Osteoblast (primary cell): ENCODE measurements at places on chromosomes 3 and 15.

GRCh38 chr15:31235311-31236183 is 91.1 kb upstream of the KLF13 start:
- DNase-seq: no peak

- no peak for DNase-seq
Observed at GRCh38 chr15:29825227-29825626, 3.0 kb upstream of the TJP1 start.

DNA sequence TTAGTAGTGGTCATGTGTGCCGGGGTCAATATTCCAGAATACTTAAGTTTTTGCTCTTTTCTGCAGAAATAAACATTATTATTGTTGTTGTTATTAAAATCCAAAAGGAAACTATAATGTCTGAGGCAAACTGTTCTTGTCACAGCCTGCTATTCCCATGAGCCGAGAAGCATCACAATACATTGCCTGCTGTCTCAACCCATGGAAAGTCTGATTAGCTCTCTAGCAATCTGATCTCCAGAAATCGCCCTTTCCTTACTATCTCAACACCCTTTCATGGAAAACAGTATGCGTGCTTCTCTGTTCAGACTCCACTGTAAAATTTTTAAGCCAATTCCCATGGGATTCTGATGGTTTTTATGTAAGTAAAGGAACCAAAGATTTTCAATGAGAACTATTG is 811.0 kb downstream of the TUSC7 start:
- DNase-seq: no peak

- DNase-seq: no peak
Observed at GRCh38 chr3:37499061-37499785, 324.8 kb upstream of the LRRFIP2 start.

- DNase-seq: no peak
Observed at GRCh38 chr3:113259196-113259595, 47.8 kb downstream of the BOC start.

DNA sequence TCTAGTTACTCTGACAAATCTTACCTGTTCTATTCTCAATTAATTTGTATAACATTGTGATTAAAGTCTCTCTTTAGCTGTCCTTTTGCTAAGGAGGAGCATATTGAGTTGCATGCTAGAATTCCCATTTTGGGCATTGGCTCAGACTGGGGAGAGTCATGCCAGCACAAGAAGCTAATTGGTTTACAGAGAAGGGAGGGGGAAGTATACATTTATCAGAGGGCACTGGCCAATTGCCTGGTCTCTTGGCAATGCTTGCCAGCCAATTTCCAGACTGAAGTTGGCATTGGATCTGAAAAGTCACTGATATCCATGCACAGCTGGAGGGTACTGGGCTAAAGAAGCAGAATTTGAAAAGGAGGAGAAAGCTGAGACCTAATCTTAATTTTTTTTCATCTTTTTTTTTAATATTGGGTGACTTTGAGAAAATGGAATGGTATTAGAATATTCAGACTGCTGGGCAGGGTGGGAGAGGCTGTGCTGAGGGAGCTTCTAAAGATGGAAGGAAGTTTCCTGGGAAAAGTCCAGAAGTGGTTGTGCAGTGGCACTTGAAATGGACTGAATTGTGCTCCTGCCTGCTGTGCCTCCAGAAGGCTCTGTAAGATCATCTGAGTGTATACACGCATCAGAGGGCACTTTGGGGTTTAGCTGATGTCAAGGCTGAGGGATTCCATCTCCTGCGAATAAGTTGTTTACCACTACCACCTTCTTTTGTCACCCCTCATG is 365.2 kb upstream of the DPH6 start:
- no peak for DNase-seq

- DNase-seq: no peak
Observed at GRCh38 chr15:92707880-92708551, 52.4 kb upstream of the FAM174B start.

- no peak for DNase-seq
Observed at GRCh38 chr3:55305696-55306485, 181.2 kb downstream of the WNT5A start.

DNA sequence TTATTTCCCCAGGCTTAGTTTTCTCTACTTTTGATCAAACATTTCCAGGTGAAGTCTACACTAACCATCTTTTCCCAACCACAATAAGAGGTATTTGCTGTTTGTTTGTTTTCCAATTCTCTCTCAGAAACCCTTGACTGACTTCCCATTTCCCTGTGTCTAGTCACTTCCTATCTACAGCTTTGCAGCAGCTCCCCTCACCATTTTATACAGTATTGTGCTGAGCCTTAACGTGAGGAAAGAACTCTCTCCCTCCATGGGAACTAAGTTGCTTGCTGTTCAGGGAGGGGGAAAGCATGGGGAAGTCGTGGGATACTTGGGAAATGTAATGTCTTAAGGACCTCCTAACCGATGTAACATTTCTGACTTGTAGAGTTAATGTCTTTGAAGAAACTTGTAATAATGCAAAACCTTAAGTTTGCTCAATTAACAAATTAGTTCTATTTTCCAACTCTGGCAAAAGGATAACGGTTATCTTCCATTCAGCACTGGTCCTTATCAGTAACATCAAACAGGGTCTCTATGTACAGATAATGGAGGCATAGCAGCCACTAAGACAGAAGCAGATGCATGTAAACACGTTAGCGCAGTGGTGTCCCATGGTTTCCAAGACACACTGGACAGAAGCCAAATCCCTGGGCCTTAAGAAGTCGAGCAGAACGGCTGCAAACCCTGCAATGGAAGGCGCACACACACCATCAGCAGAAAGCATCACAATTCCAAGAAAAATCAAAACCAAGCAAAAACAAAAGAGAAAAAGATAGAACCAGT is 39.7 kb downstream of the NPTN start:
- no peak for DNase-seq

DNA sequence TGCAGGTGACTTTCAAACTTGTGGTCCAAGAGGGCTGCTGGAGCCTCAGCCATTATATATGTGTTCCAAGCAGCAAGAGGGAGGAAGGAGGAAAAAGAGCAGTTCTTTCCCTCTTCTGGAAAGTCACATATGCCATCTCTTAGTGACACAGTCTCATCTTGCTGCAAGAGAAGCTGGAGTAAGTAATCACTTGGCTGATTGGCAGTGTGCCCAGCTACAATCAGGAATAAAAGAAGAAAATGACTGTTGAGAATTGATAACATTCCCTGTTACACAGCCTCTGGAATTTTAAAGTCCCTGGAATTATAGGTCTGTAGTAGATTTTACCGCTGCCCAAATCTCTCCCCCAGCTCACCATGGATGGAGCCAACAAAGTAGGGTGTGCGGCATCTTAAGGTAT is 31.4 kb upstream of the LYZL4 start:
- DNase-seq: no peak

- DNase-seq: no peak
Observed at GRCh38 chr3:189260556-189261493, 89.1 kb downstream of the TPRG1 start.
